Kidney tubule cell (primary cell): ENCODE measurements at places on chromosomes 12 and 14.
A peak's percentile ranks its signal among the peaks of the same experiment; 100 is the strongest.

- DNase-seq, result peak; percentile 47
Measured at GRCh38 chr12:77940567-77940966, 109.9 kb downstream of the NAV3 start.

DNA sequence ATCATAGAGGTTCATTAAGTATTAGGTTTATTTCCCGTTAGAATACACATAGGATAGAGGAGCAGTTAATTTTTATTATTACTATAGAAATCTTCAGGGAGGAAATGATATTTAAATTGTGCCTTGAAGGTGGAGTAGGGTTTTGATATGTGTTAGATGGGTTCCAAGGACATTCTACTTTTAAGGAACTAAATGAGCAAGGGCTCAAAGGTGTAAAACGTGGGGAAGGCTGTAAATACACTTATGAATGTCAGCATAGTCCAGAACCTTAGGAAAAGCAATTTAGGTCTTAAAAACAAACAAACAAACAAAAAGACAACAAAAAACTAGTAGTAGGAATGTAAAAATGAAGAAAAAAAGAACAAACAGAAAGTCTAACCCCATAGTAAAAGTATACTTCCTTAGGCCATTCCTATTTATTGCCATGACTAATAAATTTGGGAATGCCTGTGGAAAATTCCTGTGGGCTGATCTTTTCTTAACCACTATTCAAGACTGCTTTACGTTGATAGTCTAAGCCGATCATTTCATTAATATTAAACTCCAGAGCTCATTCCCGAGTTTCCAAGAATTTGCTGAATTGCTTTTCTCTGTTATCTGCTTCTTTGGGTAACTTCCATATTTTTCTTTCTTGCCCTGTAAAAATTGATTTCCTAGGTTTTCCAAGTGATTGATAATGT, 180.3 kb downstream of the RAD51B start:
- peak; percentile 92 for DNase-seq

DNA sequence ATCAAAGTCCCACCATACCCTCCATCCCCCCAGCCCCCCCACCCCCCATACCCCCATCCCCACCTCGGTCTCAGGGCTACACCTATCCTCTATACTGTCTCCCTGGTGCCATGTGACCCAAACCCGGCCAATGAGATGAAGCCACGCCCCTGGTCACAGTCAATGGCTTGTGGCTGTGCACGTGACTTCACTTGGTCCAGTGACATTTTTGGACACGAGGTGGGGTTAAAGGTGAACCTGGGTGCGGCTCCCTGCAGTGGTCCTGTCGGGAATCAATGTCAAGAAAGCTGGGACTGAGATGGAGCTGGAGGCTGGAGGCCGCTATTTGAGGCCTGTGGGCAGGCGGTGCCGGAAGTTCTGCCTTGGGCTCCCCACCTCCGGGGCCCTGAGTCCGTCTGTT, 100.7 kb upstream of the MAP1LC3B2 start:
- no peak for DNase-seq

GRCh38 chr12:41019461-41019860, 168.7 kb upstream of the PDZRN4 start:
- no peak for DNase-seq

GRCh38 chr14:95700221-95700976, 13.5 kb downstream of the TCL1A start:
- no peak for DNase-seq

DNA sequence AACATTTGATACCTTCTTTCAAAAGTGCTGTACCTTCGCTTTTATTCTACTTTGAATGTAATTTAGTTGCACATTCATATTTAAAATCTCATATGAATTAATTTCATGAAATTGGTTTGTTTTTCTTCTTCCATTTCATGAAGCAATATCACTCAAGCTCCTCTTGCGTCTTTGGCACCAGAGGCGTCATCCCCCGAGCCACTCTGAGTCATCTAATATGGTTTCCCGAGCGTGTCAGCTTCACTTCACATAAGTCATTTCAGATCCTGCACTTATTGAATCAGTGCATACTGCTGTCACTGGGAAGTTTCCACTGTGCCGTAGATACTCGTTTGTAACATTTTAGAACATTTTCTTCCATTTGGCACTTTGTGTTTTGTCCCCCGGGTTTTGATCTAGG, 105.6 kb downstream of the SLC25A47 start:
- peak; percentile 23 for DNase-seq

GRCh38 chr14:102949062-102949800, 26.8 kb downstream of the AMN start:
- DNase-seq, result peak; percentile 47

- DNase-seq, result no peak
Measured at GRCh38 chr12:106527356-106527755, 55.4 kb upstream of the RFX4 start.

DNA sequence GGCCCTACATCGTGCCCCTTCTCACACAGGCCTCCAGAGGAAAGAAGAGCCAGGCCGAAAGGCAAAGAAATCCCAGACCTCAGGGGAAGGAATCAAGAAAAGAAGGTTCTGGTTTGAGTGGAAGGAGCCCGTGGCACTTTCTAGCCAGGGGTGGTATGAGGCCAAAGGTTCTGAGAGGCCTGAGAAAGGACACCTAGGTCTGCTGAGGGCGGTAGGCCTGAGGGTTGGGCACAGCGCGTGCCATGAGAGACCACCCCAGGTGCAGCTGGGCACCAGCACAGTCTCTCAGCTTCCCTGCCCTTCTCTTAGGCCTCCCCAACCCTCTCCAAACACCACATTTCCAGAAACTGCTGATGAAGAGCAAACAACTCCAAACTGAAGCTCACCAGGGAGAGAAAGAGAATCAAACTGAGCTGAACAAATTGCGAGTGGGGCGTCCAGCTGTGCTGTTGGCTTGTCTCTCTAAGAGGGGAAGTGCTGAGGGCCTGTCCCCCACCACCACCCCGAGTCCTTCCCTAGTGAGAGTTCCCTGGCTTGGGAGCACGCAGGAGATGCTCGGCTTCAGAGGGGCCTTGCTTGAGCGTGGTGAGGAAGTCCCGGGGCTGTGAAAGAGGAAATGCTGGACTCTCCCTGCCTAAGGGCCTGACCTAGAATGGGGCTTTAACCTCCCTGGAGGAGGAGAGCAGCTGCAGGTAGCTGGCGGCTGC, 184.8 kb downstream of the ZFP36L1 start:
- no peak for DNase-seq

- DNase-seq, result no peak
Measured at GRCh38 chr12:48947727-48948126, 9.6 kb downstream of the ARF3 start.

DNA sequence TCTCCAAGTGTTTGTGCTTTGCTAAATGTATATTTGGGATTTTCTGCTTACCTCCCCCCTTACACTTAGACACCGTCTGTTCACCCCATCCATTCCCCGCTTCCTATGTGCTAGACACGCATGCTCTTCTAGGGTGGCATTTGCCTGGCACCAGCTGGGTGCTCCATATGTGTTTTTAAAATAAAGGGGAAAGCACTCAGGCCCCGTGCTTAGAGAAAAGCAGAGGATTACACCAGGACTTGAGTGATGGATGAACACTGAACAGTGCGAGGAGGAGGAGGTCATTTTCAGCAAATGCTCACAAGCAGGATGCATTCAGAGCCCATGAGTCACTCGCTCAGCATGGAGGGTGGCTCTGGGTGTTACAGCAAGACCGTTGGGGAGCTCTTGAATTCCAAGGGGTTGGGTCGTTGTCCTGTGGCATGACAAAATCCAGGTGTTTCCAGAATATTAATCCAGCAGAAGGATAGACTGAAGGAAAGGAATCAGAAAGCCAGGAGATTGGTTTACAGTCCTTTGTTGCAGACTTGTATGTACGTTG, 2.9 kb upstream of the BDKRB1 start:
- peak; percentile 80 for DNase-seq

- peak; percentile 80 for DNase-seq
Measured at GRCh38 chr12:52151837-52152783, 39.7 kb downstream of the KRT80 start.

GRCh38 chr12:75439048-75439447, 41.5 kb upstream of the GLIPR1 start:
- no peak for DNase-seq

- peak; percentile 83 for DNase-seq
Measured at GRCh38 chr12:106096376-106096775, 42.4 kb downstream of the NUAK1 start.

- DNase-seq, result no peak
Measured at GRCh38 chr12:5417500-5417899, 14.4 kb upstream of the NTF3 start.

GRCh38 chr12:124401704-124402221, 106.9 kb downstream of the RFLNA start:
- no peak for DNase-seq

- no peak for DNase-seq
Measured at GRCh38 chr12:46167412-46167811, 101.4 kb downstream of the SLC38A1 start.

GRCh38 chr12:12840580-12840899, 27.4 kb downstream of the DDX47 start:
- DNase-seq, result no peak

DNA sequence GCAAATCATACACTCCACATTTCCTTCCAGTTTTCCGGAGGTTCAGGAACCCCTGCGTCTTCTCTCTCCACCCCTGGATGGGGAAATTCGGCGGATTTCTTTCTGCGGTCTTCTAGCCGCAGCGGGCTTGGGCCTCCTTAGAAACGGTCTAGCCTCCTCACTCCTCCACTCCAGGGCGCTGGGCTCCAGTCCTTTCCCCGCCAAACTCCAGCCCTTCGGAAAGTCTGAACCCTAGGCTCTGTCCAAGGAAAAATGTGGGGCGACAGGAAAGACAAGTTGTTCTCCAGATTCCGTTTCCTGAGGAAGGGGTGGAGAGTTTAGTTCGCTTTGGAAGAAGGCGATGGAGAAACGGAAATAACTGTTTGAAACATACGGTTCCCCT, 1.4 kb upstream of the HOXC10 start:
- DNase-seq, result no peak

DNA sequence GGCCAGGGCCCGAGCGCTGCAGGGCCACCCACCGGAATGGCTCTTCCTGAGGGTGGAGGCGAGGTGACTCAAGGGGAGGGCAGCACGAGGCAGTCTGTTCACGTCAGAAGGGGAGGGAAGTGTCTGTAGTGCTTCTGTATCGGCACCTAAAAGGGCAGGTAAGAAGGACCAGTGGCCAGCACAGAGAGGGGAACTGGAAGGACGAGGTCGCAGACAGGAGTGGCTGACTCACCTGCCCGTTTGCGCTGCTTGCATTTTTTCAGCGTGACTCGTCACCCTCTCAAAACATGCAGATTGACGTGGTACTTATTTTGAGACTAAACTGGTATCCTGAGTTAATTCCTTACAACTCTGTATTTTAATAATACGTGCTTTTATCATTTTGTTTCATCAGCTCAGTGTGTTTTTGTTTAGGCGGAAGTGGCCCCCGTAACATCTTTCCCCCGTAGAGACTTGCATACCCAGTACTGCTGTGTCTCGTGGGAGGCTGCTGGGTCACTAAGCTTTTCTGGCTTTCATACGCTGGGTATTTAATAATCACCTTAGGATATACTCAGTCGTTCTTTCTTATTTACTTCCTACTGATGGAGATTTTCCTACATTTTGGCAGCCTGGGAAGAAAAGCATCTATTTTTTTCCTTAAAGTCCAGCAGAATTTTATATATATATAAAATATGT, 26.4 kb downstream of the SFSWAP start:
- DNase-seq, result peak; percentile 93

GRCh38 chr14:90107789-90108188, 46.0 kb downstream of the KCNK13 start:
- no peak for DNase-seq

- DNase-seq, result no peak
Measured at GRCh38 chr12:113630625-113631024, 159.0 kb upstream of the LHX5 start.

GRCh38 chr12:1776170-1776921, 44.0 kb upstream of the LRTM2 start:
- peak; percentile 77 for DNase-seq

GRCh38 chr14:85867450-85867849, 337.5 kb downstream of the FLRT2 start:
- no peak for DNase-seq

- DNase-seq, result peak; percentile 65
Measured at GRCh38 chr14:102187044-102187443, 47.3 kb downstream of the WDR20 start.

DNA sequence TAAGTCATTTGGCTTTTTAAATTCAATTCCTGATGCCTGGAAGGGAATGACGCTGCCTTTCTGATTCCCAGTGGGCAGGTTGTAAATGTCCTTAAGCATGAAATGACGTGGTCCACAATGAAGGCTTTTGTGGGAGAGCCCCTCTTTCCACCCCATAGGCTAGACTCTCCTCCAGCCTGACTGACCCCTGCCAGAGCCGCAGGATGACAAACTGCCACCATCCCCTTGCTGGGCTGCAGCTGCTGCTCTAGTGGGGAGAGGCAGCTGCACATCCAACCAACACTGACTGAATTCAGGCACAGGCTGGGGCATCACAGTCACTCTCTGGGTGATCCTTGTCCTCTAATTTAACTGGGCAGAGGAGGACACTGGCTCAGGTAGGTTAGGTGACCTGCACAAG, 6.3 kb downstream of the TSPAN11 start:
- DNase-seq, result no peak

DNA sequence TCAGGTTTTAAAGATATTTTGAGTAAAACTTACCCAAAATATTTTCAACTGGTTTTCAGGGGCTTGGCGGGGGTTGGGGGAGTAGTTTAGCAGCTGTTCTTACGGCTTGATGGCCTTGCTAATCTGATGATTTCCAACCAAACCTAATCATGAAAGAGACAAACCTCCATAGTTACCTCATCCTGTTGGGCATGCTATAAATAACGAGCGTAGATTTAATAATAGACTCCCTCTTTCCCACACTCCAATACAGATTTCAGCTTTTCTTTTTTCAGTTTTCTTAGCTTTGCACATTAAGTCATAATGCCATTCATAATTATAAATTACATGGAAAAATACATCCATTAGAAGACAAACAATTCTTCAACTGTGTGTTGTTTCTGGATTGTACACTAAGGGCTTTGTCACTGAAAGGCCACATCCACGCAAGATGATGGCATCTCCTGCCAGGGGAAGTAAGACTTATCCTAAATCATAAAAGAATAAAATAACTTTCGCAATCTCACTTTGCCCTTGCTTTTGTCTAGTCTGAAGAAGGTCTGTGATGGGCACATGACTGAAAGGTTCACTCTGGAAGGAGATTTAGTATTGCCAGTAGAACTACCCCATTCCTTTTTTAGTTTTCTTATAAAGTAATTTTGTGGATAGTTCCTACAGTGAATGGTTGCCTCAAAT, 23.2 kb downstream of the ITPR2 start:
- no peak for DNase-seq

DNA sequence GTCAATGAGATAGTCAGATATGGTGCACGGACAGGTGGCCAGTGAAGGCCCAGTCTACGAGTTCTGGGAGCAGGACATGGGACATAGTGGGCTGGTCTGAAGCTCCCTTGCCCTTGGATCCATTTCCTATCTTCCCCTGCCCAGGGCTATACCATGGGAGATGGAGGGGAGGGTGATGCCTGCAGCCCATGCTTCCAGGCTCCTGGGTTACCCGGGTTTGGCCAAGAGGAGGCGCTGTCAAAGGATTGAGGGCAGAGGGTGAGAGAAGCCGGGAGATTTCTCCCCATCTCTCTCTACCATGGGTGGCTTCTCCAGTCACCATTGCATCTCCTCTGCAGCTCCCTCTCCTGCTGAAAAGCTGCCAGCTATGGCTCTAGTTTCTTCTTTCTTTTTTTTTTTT, 52.8 kb upstream of the LHX5 start:
- no peak for DNase-seq
